ENCODE measurements at places on chromosomes 1 and 21.

DNA sequence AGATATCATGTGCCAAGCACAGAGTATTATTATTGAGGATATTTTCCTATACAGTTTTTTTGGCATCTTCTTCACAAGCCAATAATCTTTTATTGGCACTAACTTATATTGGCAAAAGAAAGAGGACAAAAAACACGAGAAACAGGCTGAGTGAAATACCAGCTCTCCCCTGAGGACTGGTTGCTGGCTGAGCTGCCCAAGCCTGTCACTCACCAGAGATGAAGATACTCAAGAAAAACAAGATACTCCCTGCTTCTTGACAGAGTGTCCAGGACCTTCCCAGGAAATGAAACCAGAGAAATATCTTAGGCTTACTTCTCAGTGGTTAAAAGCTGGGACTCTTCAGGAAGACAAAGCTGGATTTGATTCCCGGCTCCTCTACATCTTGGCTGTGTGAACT is 35.9 kb upstream of the ATP1B1 start:
- no peak for DNase-seq

- DNase-seq = no peak
These were observed 36.4 kb upstream of the BCL9 start for GRCh38 chr1:147504801-147505311.

- no peak for DNase-seq
These were observed 182.4 kb downstream of the SMYD3 start for GRCh38 chr1:246324711-246325110.

DNA sequence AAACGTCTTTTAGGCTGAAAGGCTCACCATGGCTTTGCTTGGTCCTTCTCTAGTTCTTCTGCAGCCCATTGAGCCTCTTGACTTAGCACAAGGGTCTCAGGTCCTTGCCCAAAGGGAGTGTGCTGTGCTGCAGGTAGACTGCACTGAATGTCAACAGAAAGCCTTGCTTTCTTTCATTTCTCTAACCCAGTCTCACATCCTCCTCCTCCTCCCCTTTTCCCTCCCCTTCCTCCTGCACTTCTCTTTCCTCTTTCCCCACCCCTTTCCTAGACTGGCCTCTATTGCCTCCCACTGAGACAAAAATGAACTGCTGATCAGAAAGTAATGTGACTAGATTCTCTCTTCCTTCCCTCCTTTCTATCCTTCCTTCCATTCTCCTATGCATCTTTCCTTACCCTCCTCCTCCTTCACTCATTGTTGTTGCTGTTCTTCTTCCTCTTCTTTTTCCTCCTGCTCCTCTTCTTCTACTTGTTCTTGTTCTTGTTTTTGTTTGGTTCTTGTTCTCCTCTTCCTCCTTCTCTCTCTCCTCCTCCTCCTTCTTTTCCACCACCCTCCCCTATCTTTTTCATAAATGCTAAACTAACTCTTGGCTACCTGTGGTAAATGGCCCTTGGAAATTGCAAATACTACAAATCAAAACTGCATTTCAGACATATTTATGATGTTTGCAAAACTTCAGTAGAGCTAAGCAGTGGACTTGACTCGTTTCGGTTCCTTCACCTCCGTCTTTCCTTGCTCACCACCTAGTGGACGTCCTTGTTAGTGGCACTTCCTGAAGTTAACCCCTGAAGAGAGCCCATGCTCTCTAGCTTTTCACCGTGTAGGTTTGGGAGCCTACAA is at the start of gene SELL:
Gene SELL (minus strand): TSS at position 152 of the 840 bp plus-strand sequence. CDS start 122 bp downstream, at position 30.
- no peak for DNase-seq

DNA sequence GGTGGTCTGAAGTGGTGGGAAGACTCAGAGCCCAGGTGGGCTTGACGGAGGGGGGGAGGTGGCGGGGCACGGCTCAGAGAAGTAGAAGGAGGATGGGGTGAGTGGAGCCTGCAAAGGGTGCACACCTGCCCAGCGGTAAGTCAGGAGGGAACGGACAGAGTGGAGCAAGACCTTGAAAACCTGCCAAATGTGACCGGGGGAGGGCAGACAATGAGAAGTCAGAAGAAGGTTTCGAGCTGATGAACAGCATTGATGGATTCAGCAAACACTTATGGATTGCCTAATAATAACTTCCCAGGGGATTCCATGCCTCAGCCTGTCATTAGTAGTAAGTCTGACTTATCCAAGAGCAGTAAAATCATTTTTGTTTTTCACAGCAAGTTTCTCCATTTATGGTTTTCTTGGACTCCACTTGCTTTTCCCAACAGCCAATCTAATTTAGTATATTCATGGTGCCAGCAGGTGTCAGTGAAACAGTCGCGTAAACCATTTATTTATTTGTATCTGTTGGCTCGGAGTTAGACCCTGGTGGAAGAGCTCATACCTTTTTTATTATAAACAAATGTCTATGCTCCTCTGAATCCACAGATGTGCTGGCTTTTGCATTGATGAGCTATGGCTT is 279.1 kb downstream of the PCP4 start:
- no peak for DNase-seq

DNA sequence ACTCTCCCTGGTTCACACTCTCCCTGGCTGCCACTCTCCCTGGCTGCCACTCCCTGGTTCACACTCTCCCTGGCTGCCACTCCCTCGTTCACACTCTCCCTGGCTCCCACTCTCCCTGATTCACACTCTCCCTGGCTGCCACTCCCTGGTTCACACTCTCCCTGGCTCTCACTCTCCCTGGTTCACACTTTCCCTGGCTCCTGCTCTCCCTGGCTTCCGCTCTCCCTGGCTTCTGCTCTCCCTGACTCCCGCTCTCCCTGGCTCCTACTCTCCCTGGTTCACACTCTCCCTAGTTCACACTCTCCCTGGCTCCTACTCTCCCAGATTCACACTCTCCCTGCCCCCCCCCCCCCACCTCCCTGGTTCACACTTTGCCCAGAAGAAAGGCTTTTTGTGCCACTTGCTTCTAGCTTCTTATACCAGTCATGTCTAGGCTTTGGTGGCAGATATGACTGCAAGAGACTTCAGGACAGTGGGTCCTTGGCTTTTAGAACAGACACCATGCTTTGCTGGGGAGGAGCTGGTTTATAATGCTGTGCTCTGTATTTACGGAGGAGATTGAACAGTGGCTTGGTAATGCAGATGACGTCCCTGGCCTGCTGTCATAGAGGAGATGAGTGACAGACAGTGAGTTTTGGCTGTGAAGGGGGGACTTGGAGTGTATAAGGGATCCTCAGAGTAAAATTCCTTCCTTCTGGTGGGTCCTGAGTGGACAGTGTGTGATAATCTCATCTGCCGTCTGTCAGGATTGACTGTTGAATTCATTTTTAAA is 17.0 kb downstream of the COQ8A start:
- DNase-seq = no peak

DNA sequence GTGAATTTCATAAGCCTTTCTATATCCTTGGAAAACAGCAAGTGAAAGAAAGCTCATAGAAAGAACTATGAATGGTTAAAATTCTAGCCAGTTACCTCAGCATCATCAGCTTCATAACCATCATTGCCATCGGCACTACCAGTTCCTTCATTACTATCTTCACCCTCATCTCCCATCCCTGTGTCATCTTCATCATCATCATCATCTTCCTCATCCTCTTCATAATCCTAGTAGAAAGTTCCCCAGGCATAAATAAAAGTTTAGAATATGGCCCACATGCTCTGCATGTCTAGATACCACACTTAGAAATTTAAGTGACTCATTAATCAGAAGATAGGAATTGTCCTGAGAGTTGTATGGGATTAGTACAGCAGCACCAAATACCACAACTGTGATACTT is 49.0 kb downstream of the TPR start:
- DNase-seq = no peak

DNA sequence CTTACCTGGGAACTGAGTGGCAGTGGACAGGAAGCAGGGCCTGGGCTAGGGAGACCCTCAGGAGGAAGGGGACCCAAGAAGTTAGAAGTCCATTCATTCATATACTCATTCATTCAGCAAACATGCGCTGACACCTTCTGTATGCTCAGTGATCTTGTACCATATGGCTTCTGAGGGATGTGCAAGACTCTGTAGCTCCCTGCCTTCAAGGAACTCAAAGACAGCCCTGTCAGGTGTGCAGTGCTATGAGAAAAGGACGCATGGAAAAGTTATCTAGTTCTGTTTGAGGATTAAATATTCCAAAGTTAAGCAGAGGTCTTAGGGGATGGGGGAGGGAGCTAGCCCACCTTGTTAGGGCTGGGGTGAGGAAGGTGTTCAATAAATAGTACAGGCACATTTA is 12.5 kb downstream of the DMAP1 start:
- no peak for DNase-seq

GRCh38 chr21:33196941-33197374 is 32.8 kb upstream of the IFNAR2 start:
- DNase-seq = no peak
